NCI-H1417 (cell line): ENCODE measurements at places on chromosomes 1 and 21.

- no peak for DNase-seq
Measured at GRCh38 chr1:205258261-205258691, 30.5 kb downstream of the TMCC2 start.

DNA sequence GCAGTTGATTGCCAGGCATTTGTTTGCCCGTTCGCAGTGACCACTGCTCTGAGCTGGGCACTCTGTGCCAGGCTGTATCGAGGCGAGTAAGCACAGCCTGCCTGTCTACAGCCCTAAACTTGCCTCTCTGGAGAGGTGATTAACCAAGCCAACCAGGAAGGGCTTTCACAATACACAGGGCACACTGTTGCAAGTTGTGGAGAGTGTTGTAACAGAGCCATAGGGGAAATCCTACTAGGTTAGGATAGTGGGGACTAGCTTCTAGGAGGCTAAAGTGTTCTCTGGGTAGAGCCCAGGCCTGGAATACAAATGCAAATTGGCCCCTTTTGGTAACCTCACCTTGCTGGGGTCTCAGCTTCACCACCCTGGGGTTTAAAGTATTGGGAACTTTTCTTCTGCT, 23.8 kb downstream of the PRDM2 start:
- no peak for DNase-seq

DNA sequence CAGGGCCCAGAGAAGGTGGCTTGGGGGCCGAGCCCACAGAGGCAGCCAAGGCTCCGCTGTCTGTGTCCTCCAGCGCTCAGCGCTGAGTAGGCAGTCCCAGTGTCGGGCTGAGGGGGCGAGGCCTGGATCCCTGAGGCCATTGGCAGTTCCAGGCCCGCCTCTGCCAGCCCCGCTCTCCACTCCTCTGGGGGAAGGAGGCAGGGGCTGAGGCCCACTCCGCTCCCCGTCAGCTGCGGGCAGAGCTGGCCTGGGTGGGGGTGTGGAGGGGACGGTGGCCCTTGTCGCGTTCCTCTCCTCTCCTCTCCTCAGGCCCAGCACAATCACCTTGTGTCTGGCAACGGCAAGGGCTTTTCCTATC, 132.8 kb downstream of the CASZ1 start:
- no peak for DNase-seq

DNA sequence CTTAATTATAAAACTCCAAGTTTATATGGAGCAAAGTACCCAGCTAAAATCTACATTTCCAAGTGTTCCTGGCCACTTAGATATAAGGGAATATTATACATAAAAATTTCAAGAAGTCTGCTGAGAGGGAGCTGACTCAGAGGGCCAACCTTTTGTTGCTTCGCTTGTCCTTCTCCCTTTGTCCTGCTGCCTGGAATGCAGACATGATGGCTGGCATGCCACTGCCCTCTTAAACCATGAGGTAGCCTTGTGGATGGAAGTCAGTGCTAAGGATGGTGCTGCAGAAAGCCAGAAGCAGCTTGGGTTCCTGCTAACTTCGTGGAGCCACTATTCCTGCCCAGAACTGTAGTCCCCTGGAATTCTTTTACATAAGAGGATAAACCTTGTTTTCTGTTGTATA, 38.9 kb upstream of the SRP9 start:
- no peak for DNase-seq

- no peak for DNase-seq
Measured at GRCh38 chr1:202568410-202568809, 141.8 kb downstream of the SYT2 start.

GRCh38 chr1:170513138-170513537, 18.8 kb upstream of the GORAB start:
- no peak for DNase-seq

DNA sequence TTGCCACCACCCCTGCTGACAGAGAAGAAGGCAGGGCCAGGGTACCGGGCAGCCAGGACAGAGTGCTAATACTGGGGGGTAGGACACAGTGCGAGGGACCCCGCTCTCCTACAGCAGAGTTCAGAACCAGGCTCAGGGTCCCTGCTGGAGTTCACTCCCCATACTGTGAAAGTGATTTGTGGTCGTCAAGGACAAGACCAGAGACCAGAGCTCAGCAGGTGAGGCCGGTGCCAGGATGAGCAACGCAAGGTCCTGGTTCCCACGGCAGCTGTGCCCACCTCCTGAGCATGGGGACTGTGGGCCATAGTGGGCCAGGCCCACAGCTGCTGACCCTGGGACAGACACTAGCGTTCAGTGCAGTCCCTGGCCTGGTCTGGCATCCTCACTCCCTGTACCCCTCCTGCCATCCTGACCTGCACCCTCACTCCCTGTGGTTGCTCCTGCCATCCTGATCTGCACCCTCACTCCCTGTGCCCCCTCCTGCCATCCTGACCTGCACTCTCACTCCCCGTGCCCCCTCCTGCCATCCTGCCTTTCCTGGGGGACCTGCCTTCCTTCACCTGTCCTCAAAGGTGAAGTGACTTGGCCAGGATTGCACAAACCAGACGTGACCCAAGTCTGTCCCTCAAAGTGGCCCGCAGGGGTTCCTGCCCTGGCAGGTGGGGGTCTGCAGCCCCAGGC, 13.8 kb upstream of the PTTG1IP start:
- DNase-seq: no peak

DNA sequence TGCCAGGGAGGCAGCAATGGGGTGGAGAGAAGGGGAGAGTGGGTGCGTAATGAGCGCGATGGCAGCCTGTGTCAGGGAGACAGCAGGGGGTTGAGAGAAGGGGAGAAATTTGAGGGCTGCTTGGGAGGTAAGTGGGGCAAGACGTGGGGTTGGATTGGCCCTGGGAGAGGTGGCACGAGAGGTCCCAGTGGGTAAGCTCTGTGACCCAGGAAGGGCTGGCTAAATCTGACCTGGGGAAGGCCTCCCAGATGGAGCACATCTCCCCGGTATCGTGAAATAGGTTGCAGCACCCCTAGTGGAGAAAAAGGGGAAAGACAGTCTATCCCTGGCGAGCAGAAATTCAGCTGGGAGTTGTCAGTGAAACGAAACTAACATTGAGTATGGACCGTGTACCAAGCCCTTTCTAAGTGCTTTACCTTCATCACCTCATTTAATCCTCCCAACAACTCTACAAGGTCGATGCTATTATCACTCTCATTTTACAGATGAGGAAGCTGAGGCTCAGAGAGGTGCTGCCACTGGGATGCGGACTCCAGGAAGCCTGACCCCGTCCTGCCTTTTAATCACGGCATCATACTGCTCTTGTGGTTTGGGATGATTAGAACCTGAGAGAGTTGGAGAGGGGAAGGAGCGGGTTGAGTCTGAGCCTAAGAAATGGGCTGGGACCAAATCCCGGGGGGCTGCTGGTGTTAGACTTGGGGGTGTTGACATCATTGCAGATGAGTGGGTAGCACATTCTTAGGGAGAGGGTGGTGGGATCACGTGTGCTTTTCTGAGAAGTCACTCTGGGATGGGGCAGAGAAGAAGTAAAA, 56.6 kb upstream of the RPL11 start:
- peak; percentile 52 for DNase-seq

- DNase-seq: no peak
Measured at GRCh38 chr1:174584071-174584470, 136.3 kb downstream of the GPR52 start.

GRCh38 chr1:193438312-193438711, 251.9 kb upstream of the B3GALT2 start:
- no peak for DNase-seq

- DNase-seq: no peak
Measured at GRCh38 chr1:173484276-173484675, 7.1 kb downstream of the PRDX6 start.

DNA sequence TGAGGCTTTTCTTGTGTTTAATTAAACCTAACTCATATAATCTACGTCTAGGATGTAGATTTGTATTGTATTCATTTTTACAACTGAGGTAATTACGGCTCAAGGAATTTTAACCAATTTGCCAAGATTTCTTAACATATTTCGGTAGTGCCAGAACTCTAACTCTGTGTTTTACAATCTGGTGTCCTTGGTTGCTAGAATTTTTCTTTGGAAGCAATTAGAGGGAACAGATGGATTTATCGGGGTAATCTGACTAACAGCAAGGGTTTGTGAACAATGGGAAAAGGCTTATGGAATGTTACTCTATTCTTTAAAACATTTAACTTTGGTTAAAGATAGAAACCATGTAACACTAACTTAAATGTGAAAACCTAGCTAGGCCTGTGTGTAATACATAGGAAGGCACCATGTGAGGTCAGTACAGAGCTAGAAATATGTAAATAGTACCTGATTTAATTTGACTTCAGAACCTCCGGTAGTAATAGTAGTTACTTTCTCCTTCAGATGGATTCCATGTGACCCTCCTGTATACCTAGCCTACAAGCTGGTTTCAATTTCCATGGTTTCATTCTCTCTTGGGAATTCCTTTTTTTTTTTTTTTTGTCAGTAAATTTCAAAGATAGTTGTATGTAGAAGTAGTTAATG, 1.2 kb downstream of the MTF2 start:
- DNase-seq: peak; percentile 64

DNA sequence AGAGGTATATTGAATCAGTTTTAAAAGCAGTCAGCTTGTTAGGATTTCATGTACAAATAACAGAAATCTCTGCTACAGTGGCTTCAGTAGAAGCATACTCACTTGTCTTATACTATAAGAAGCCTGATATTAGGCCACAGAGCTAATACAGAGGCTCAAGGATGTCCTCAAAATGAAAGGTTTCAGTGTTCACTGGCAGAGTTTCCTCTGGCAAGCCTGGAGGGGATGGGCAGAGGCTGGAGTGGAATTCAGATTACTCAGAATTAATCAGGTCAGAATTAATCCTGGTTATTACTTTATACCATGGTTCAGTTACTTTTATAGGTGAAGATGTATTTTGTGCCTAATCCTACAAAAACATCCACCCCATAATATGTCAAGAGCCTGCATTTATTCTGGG, 520.5 kb downstream of the USP25 start:
- no peak for DNase-seq

DNA sequence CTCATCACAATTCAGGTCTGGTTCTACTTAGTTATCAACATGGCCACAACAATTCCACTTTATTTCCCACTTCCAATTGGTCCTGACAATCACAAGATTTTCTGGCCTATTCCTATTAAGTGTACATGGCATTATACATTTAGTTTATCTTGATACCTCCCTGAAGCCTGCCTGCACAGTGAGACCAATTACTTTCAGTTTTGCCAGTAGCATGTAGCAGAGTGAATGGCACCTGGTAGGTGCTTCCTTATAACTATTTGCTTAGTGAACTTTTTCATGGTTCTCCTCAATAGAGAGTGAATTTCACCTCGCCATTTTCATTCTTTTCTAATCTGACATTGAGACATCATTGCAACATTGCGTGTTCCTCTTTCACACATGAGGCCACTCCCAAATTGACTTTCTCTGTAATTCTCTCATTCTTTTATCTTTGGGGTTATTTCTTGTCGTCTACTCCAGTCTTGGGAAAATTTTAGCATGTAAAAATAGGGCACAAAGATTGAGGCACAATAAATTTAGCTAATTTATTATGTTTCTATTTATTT, 124.3 kb downstream of the DISC1 start:
- DNase-seq: no peak

GRCh38 chr1:1730870-1731269, 6.7 kb upstream of the CDK11A start:
- no peak for DNase-seq

DNA sequence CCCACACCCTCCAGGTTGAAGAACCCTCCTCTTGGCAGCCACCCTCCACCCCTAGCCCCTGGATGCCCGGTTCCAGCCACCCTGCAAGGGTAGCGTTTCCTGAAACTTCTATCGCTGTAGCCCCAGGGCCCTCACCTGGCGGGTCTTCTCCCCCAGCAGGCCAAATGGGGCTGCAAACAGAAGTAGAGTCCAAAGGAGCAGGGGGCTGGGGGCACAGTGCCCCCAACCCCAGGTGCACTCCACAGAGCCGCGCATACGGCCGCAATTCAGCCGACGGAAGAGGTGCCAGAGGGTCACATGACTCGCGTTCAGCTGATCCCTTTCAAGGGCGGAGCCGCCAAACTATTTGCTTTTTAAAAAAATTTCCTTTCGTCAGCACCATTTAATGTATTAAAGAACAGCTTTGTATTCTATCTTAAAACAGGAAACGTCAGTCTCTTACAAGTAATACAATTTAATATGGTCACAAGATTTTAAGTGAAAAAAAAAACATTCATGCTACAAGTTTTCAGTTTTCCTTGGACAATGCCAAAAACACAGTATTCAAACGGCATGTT, at the start of gene GLMP:
Gene GLMP (minus strand): TSS at position 289 of the 557 bp plus-strand sequence. CDS start 34 bp downstream, at position 255.
- DNase-seq: peak; percentile 88

GRCh38 chr1:202343652-202344349, 2.1 kb upstream of the UBE2T start:
- peak; percentile 76 for DNase-seq

- peak; percentile 92 for DNase-seq
Measured at GRCh38 chr1:17011439-17012307, at the start of gene ATP13A2. Gene ATP13A2 (minus strand): TSS chr1:17011928. CDS start chr1:17011738, 190 bp downstream.

GRCh38 chr1:41678111-41678878, 193.8 kb upstream of the EDN2 start:
- no peak for DNase-seq

- no peak for DNase-seq
Measured at GRCh38 chr1:63632110-63632509, 38.9 kb downstream of the PGM1 start.

- DNase-seq: no peak
Measured at GRCh38 chr1:42184616-42185015, 20.1 kb upstream of the GUCA2A start.

- no peak for DNase-seq
Measured at GRCh38 chr1:163467289-163467688, 145.5 kb downstream of the NUF2 start.

DNA sequence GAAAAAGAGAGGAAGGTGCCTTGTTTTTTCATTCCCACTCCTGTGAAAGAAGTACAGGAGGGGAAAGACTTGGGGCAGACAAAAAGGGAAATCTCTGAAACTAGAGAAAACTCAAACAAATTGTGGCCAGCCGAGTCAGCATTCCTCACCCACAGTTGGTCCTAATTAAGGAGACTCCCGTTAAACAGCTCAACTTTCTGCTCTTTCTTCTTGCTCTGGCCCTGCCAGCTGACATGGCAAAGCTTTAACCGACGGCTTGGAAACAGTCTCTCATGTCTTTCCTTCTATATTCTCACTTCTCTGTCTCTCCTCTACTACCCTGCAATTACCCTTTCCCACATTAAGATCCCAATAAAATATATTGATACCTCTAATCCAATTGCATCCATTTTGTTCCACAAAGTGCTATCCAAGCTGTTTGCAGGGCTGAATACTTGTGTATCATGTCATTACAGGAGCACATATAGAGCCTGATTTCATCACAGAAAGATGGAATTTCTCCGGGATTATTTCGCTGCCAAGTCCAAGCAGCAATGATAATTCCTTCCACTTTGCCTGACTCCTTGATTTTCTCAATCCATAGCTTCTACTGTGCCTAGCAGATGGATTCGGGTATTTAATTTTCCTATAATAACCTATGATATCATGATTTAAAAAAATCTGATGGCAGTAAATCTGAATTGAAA, 65.4 kb upstream of the IPO9 start:
- DNase-seq: no peak
